Endothelial cell of umbilical vein (primary cell): ENCODE measurements at places on chromosomes 12 and 14. TPM values are rescaled to one million over a fixed set of nuclear protein-coding genes. Genes with fewer than 3 reads are reported as not detected.

MON2 gene
- 3.8 and 8.9 TPM in 2 replicates for polyA plus RNA-seq

BDKRB1 gene
- not detected in 2 replicates for polyA plus RNA-seq

LRP1 gene
- 1.5 and 1.6 TPM in 2 replicates for polyA plus RNA-seq

MANSC4 gene
- polyA plus RNA-seq: 0.11 TPM in 1 of 2 replicates, not detected in the other

SYCP3 gene
- not detected in 2 replicates for polyA plus RNA-seq

FAM186B gene
- polyA plus RNA-seq: 0.10 and 0.11 TPM in 2 replicates

PLA2G1B gene
- not detected in 2 replicates for polyA plus RNA-seq

USP5 gene
- polyA plus RNA-seq: 68.9 and 69.4 TPM in 2 replicates

MGST1 gene
- polyA plus RNA-seq: 131 and 137 TPM in 2 replicates

GNB3 gene
- polyA plus RNA-seq: 12.0 and 12.6 TPM in 2 replicates

SMIM41 gene
- not detected in 2 replicates for polyA plus RNA-seq
